ENCODE measurements at places on chromosomes 16 and 17.

GRCh38 chr17:43526886-43527648 is 19.1 kb downstream of the ETV4 start:
- DNase-seq: no peak

GRCh38 chr17:72171703-72172667 is 51.2 kb downstream of the SOX9 start:
- DNase-seq: no peak

- DNase-seq: no peak
Measured at GRCh38 chr16:51359141-51359955, 208.3 kb upstream of the SALL1 start.

DNA sequence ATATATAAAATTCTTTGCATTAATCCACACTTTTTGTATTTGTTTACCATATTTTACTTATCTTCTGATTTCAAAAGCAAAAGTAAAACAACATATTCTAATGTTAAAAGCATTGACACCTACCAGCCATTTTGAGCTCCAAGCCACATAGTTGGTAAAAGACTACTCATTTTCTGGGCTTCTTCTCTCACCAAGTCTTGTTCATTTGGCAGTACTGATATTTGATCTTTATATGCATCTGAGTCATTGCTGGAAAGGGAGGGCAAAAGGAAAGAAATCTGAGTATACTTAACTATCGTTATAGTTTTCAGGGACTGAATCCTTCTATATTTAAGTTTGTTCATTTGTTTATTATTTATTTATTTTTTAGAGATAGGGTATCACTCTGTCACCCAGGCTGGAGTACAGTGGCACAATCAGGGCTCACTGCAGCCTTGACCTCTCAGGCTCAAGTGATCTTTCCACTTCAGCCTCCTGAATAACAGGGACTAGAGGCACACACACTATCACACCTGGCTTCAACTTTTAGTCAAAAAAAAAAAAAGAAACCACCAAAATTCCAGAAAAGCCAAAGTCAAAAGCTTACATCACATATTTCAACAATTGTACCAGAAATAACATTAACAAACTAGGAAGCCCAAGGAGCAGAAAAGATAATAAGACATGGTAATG is 121.0 kb upstream of the TOB1 start:
- DNase-seq: no peak

GRCh38 chr17:41335747-41336146 is 14.9 kb downstream of the KRT33A start:
- DNase-seq: no peak

GRCh38 chr17:8359769-8360168 is 16.7 kb downstream of the KRABD2 start:
- DNase-seq: peak; percentile 95

- peak; percentile 81 for DNase-seq
Measured at GRCh38 chr17:29778956-29779811, 150.8 kb downstream of the SSH2 start.

DNA sequence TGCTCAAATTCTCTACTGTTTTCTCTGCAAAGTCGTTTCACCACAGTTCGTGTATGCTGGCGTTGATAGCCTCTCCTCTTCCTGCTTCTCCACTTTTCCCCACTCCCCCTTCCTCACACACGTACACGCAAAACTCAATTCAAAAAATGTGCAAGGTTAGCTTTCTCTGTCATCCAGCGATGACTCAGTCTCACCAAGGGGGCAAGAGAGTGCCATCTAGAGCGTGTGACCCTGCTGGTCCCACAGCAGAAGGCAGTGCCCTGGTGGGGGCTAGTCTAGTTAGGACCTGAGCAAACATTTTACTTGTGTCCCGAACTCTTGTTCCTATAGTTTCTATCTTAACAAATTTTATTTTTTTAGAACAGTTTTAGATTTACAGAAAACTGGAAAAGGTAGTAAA is 121.2 kb upstream of the CHMP6 start:
- DNase-seq: no peak

GRCh38 chr16:79997257-79997656 is 396.7 kb upstream of the MAF start:
- peak; percentile 3 for DNase-seq

DNA sequence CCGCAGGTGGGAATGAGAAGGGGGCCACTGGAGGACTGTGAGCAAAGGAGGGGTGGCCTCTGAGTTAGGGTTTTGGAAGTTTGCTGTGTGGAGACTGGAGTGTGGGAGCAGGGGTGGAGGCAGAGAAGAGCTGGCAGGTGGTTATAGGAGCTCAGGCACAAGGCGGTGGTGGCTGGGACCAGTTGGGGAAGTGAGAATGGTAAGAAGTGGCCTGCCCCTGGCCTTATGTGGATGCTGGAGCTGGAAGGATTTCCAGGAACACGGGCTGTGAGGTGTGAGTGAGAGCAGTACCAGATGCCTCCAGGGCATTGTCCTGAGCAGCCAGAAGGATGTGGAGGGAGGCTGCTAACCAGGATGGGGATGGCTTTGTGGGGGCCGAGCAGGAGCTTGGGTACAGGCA is 277.2 kb downstream of the SNX29 start:
- DNase-seq: no peak

DNA sequence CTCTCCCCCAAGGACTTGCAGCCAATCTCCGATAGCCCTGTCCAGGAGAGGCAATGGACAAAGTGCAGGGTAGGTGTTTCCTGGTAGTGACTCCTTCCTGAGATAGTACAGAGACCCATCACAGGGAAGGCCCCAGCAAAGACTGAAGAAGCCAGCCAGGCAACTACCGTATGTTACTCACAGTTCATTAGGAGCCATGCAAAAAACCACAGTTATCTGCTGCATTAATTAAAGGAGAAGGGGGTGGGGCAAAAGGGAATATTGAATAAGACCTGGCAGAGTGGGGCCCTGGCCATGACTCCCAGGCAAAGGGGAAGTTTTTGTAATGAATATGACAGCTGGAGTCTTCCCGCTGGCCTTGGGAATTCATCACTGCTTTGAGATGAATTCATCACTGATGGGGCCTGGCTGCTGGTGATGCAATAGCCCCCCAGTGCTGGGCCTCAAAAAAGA is 2.5 kb upstream of the SLC13A2 start:
- DNase-seq: no peak

- no peak for DNase-seq
Measured at GRCh38 chr16:83915081-83915480, 16.2 kb downstream of the MLYCD start.

GRCh38 chr17:76145231-76146052 is 4.4 kb upstream of the FOXJ1 start:
- DNase-seq: peak; percentile 23

DNA sequence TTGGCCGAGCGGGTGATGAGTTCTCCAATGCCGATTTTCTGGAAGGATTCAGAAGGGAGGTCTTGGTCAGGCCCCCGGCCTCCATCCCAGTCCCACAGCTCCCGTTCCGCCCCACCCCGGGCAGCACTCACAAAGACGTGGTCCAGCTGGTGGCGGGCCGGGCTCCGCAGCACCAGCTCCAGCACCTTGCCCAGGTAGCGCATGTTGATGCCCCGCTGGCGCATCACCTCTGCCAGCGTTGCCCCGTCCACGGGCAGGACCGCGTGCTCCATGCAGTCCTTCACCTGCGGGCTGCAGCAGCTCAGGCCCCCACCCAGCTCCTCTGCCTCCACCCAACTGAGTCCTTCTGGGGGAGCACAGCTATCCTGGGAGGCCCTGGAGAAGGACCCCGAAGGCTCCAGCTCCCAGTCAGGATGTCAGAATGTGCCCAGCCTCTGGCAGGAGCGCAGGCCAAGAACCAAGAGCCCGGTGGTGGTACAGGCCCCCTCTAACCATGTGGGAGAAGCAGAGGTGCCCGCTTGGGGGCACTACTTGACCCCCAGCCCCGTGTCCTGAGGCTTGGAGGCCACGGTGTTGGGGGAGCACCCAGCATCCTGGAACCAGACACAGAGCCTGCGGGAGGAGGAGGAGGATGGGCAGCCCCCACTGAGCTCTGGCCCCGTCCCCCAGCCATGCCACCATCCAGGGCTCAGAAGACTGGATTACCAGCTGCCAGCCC is 16.2 kb downstream of the CLUH start:
- no peak for DNase-seq

- no peak for DNase-seq
Measured at GRCh38 chr17:76309461-76309860, 1.4 kb upstream of the QRICH2 start.

DNA sequence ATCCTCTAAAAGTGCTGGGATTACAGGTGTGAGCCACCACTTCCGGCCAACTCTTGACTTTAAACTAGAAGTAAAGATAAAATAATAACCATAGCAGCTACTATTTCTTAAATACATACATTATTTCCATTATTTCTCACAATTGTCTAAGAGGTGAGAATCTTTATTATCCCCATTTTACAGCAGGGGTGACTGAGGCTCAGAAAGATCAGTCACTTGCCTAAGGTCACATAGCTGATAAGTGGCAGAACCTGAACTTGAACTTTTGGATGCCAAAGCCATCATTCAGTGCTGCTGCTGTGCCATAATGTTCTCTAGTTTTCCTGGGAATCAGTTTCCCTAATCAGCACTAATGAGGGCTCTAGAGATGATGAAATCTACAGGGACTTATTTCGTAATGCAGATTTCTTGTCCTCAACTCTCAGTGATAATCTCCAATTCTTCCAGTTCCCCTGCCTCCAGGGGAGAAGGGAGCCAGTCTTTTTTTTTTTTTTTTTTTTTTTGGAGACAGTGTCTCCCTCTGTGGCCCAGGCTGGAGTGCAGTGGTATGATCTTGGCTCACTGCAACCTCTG is 25.2 kb upstream of the GPRC5B start:
- no peak for DNase-seq

- DNase-seq: no peak
Measured at GRCh38 chr17:2485543-2485942, 26.1 kb downstream of the METTL16 start.

DNA sequence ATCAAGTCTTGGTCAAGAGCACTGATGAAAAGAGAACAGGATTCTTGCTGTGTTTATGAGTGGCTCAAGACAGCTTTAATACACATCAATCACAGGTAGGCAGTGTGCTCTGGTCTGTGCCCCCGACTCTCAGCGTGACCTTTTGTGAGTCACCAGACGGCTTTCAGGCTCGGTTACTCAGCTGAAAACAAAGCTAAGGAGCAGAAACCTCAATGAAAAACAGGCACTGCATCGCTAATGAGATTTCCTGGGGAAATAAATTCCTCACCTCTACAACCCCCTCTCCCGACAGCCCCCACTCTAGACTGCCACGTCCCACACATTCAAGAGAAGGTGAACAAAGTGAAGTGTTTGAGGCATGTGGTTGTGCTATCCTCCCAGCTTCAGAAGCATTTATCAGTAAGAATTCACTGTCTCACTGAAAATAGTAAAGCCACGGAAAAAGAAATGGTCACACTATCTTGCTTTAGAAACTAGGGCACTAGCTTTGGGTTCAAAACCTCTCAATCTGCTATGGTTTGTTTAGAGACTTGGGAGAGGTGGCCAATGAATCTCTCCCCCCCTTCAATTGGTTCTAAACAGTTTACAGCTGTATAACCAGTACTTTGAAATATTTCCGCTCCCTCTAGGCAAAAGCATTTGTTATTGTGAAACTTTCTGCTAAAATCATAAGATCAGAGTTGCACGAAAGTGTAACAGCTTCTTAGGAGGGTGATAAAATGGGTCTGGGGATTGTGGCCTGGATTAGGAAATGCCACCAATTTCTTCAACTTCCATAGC is 199.5 kb upstream of the PMFBP1 start:
- DNase-seq: peak; percentile 97

DNA sequence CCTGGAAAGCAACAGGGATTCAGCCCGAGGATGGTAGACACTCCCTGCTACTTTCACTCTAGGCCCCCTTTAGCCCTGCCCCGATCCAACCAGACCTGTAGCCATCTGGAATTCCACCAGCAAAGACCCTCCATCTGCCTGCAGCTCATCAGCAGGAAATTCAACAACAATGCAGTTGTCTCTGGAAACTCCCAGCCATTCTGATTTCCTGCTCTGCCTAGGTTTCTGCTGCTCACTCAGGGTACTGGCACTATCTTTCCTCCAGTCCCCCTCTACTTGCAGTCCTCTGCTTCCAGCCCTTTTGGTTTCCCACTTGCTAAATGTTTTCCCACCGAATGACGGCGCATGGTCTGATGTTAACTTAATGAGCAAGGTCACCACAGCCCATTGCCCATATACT is 2.7 kb upstream of the SP6 start:
- DNase-seq: no peak

DNA sequence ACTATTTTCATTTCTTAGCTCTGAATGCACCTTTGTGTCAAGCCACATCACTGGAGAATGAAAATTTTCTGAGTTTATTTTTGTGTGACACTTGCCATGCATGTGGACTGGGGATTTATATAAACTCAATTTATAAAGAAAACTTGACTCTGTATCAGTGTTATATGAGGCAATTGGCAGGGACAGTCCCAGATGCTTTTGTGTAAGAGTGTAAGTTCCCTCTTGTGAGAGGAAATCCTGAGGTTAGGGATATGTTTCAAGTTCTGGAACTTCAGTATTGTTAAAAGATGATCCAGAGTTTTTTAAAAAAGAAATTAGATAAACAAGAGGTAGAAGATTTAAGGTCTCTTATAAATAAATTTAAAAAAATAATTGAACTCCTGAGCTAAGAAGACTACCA is 10.9 kb upstream of the CCL8 start:
- no peak for DNase-seq

- DNase-seq: peak; percentile 46
Measured at GRCh38 chr17:78168903-78169793, 767 bp downstream of the SYNGR2 start.

GRCh38 chr16:84738255-84739038 is 38.6 kb downstream of the USP10 start:
- DNase-seq: peak; percentile 92

DNA sequence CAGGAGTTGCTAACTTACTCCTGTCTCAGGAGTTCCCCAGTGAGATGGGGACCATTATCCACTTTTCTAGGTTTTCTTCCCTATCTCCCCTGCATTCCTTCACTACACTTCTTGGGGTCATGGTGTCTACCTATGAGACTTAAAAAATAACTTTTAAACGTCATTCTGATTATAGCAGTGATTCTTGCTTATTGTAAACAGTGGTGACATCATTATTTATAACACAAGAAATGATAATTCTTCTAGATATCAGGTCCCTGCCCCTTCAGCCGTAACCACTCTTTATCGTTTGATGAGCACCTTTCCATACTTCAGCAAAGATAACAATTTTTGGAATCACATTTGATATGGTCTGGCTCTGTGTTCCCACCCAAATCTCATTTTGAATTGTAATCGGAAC is 27.2 kb upstream of the IRX3 start:
- DNase-seq: no peak

DNA sequence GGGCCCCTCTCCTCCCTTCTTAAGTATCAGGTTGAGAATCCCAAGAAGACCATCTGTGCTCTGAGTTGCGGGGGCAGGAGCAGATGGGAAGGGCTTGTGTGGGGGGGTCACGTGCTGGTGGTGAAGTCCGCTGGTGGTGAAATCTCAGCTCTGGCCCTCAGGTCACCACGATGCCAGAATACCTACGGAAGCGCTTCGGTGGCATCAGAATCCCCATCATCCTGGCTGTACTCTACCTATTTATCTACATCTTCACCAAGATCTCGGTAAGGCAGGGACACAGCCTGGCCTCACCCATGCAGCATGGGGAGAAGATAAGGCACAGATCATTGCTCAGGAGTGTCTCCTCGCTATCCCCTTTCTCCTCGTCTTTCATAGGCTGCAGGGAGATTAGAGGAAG is 29.7 kb downstream of the SLC5A11 start:
- DNase-seq: no peak

- peak; percentile 93 for DNase-seq
Measured at GRCh38 chr16:1983544-1984346, at the start of gene GFER. TSS of gene GFER (plus strand) at chr16:1984193. CDS start at chr16:1984219, 26 bp downstream.
